ENCODE measurements at places on chromosomes 4 and X.

- DNase-seq, result no peak
These were observed 541.9 kb upstream of the BOD1L1 start for GRCh38 chr4:14169460-14169859.

GRCh38 chr4:74418063-74418670, 26.8 kb upstream of the AREG start:
- DNase-seq, result no peak

DNA sequence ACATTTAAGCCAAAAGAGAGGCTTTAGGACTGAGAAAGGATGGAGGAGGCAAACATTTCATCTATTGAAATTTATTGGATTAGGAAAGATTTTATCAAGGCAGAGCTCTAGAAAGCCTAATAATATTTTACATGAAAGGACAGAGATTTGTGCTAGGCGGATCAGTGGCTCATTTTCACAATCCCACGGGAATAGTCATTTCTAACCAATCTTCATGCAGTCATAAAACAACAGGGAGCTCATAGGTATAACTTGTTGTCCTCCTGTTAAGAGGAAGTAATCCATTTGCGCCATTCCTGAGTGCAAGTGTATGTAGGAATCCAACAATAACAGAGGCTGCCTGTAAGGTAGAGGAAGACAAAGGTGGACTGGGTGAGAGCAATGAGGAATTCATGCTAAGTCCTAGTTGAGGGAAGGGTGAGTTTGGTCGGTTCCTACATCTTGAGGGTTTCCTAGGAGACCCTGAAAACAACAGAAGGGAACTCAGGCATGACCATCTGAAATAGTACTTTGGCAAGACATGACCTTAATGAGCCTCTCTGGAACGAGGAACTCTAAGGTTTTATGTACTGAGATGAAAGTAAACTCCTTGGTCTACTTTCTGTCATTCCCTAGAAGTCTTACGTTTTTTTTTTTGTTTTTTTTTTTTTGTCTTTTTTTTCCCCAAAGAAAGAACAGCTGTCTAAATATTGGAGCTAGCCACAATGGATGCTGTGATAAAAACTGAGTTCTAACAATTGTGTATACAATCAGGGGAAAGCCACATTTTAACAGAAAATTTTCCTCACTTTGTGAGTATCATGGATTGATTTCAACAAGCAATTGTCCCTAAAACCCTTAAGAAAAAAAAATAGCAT, 89.7 kb downstream of the GEMIN8 start:
- no peak for DNase-seq

GRCh38 chrX:27548624-27549023, 41.5 kb upstream of the DCAF8L2 start:
- DNase-seq, result no peak

GRCh38 chrX:14029039-14029424, 660 bp downstream of the GEMIN8 start:
- DNase-seq, result no peak

- DNase-seq, result no peak
These were observed 37.9 kb upstream of the SLC4A4 start for GRCh38 chr4:71300964-71301363.

DNA sequence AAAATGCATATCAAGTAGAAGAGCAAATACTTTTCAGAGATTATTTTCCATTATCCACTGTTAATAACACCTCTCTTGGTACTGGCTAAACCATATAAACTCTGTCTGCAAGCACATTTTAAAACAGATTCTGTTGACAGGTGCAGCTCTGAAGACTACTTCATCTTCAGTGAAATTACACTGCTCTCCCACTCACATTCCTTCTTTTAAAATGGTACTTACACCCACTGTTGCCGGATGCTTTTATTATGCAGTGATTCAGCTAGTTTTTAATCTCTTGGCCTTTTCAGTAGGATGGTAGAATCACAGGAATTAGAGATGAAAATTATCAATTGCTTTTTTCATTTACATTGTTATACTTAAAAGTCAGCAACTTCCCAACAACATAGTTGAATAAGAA, 381.6 kb downstream of the GASK1B start:
- no peak for DNase-seq

GRCh38 chr4:29047341-29048041, 1672.7 kb upstream of the PCDH7 start:
- DNase-seq, result no peak

- DNase-seq, result no peak
These were observed 65.1 kb downstream of the PPP3CA start for GRCh38 chr4:101282076-101282844.

DNA sequence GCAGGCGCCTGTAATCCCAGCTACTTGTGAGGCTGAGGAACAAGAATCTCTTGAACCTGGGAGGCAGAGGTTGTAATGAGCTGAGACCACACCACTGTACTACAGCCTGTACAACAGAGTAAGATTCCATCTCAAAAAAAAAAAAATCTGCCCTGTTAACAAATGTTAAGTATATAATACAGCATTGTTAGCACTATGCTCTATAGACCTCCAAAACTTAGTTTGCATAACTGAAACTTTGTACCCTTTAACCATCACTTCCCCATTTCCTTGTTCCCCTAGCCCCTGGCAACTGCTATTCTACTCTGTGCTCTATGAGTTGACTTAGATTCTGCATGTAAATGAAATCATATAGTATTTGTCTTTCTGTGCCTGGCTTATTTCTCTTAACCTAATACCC, 76.7 kb downstream of the TAB3 start:
- DNase-seq, result no peak

- no peak for DNase-seq
These were observed 21.9 kb downstream of the ERCC6L start for GRCh38 chrX:72216973-72217372.

GRCh38 chr4:98967786-98968329, 27.7 kb upstream of the METAP1 start:
- no peak for DNase-seq

GRCh38 chrX:134406356-134407064, 53.5 kb upstream of the HPRT1 start:
- DNase-seq, result no peak

- no peak for DNase-seq
These were observed 97.3 kb upstream of the DDX3X start for GRCh38 chrX:41236629-41237028.

- DNase-seq, result no peak
These were observed 732.7 kb upstream of the POU3F4 start for GRCh38 chrX:82775426-82775825.

DNA sequence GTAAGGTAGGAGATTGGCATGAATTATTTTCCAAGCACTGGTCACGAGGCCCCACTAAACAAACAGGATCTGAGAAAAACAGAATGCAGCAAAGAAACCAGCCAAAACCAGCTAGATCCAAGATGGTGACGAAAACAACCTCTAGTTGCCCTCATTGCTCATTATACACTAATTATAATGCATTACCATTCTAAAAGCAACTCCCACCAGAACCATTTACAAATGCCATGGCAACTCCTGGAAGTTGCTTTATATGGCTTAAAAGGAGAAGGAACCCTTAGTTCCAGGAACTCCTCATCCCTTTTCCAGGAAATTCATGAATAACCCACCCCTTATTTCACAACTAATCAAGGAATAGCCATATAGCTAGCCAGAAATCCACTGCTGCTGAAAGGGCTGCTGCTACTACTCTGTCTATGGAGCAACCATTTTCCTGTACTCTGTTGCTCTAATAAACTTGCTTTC, 69.3 kb downstream of the ABCB7 start:
- no peak for DNase-seq

DNA sequence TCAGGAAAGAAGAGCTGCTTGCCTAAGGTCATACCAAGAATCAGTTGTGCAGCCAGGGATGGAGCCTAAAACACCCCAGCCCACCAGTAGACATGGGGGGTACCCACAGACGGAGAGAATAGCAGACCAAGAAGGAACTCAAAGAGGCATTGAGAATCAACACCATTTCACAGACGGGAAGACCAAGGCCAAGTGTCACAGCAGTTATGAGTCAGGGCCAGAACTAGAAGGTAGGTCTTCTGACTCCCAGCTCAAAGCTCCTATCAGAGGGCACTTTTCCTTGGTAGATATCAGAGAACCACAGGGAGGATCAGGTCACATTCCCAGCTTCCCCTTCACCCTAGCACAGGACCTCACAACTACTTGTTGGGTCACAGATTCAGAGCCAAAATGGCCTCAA, 14.5 kb downstream of the OTUD5 start:
- no peak for DNase-seq

- DNase-seq, result no peak
These were observed 71.3 kb upstream of the LHFPL1 start for GRCh38 chrX:112751076-112751475.

- no peak for DNase-seq
These were observed 74.4 kb upstream of the IRF2 start for GRCh38 chr4:184548648-184549341.

- no peak for DNase-seq
These were observed 70.8 kb downstream of the STIM2 start for GRCh38 chr4:26931451-26931850.

- DNase-seq, result no peak
These were observed 223.5 kb downstream of the ZNF674 start for GRCh38 chrX:46321676-46322075.

Data from right renal pelvis (tissue), 4 donors.